ENCODE measurements at places on chromosomes 3 and 15. TPM values are rescaled to one million over a fixed set of nuclear protein-coding genes. Genes with fewer than 3 reads are reported as not detected.

GRCh38 chr15:60324706-60325438, 72.9 kb downstream of the ANXA2 start:
- peaks cover 43% of the 10 kb centered on the region for H3K27me3 ChIP-seq
- H3K27ac ChIP-seq, result no peak overlapping the region
- DNase-seq, result no peak
- peaks cover 33% of the 10 kb centered on the region for H3K4me1 ChIP-seq

- no peaks in the 10 kb centered on the region for H3K36me3 ChIP-seq
- peaks cover 65% of the 10 kb centered on the region for H3K4me1 ChIP-seq
- peaks cover 22% of the 10 kb centered on the region for H3K27me3 ChIP-seq
- H3K4me3 ChIP-seq, result peak overlapping the region; percentile 88
- H3K27ac ChIP-seq, result no peak overlapping the region
- no peak for DNase-seq
These were observed 2.2 kb downstream of the INAFM2 start for GRCh38 chr15:40325700-40326099.

DNA sequence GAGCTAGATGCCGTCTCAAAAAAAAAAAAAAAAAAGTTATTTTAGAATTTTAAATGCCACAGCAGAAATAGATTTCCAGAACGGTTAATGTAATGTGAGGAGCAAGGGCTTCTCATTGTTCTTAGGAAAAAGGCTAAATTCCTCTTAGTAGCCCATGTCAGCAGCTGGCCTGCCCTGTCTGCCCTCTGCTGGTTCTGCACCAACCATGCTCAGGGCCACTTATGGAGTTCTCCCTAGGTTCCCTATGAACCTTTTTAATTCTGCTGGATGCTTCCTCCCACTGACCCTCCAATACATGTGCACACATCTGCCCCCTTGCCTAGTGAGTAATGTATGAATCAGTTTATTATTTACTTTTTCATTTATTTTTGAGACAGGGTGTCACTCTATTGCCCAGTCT, 32.2 kb upstream of the DPPA4 start:
- no peak overlapping the region for H3K27ac ChIP-seq
- no peaks in the 10 kb centered on the region for H3K27me3 ChIP-seq
- no peak overlapping the region for H3K4me3 ChIP-seq
- no peaks in the 10 kb centered on the region for H3K4me1 ChIP-seq

- no peaks in the 10 kb centered on the region for H3K36me3 ChIP-seq
- H3K27ac ChIP-seq, result peak overlapping the region; percentile 97
- peaks cover 11% of the 10 kb centered on the region for H3K4me1 ChIP-seq
- no peaks in the 10 kb centered on the region for H3K27me3 ChIP-seq
- no peak overlapping the region for H3K4me3 ChIP-seq
- no peak for DNase-seq
These were observed 133.8 kb downstream of the MOBP start for GRCh38 chr3:39601241-39601640.

DNA sequence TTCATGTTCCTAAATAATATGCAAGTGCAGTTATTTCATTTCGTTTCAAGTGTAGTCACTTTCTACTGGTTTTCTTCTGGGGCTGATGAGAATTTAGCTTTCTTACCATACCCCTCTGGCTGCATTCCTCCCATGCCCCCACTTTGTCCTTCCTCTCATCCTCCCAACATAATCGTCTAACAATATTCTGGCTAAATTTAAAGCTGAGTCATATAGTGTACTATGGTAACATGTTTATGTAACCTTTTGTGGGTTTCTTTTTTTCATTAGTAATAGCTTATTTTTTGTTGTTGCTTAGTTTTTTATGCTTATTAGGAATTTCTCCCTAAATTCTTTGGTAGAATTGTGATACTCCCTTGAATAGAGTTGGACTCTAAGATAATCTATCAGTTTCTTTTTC, 30.5 kb downstream of the DUT start:
- H3K27ac ChIP-seq, result no peak overlapping the region
- DNase-seq, result no peak
- H3K4me1 ChIP-seq, result peaks cover 11% of the 10 kb centered on the region
- no peak overlapping the region for H3K4me3 ChIP-seq
- H3K36me3 ChIP-seq, result no peaks in the 10 kb centered on the region

DNA sequence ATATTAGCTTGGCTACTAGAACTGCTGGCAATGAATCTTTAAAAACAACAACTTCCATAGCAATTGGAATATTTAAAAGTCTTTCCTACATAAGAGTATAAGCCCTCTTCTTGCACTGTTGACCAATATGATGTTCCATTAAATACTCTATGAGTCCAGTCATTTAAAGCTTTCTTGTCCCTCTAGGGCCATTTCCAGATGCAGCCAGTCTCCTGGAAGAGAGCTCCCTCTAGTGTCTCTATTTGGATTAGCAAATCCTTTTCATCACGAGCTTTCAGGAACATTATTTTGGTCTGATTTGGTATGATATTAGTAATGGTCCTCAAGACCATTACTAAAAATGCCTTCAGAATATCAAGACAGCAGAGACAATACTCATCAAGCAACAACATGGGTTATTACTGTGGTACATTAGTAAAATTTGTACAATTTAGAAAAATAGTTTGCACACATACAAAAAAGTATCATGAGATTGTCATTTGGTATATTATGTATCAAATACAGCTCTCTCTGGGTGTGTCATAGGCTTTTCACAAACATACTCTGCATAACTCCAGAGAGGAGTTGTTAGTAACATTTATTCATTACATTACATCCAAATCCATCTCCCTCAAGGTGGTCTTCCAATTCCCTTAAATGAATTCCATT, 101.3 kb downstream of the DPH6 start:
- peaks cover 15% of the 10 kb centered on the region for H3K4me1 ChIP-seq
- H3K27ac ChIP-seq, result no peak overlapping the region
- H3K27me3 ChIP-seq, result no peaks in the 10 kb centered on the region
- peak overlapping the region; percentile 2 for H3K4me3 ChIP-seq

DNA sequence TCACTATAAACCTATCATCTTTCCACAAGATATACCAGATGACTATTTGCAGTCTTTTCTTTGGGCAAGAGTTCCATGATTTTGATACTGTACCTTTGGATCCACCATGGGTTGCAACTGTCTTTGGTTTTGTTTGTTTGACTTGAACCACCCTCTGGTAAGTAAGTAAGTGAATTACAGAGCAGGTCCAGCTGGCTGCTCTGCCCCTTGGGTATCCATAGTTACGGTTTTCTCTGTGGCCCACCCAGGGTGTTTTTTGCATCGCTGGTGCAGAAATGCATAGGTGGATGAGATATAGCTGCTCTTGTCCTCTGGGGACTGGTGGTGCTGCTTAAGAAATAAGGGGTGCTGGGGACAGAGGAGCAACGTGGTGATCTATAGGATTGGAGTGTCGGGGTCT, 33.8 kb downstream of the CHDH start:
- no peaks in the 10 kb centered on the region for H3K36me3 ChIP-seq
- H3K4me3 ChIP-seq, result no peak overlapping the region
- no peaks in the 10 kb centered on the region for H3K27me3 ChIP-seq

GRCh38 chr15:78623786-78624497, 3.1 kb upstream of the CHRNA3 start:
- no peaks in the 10 kb centered on the region for H3K4me1 ChIP-seq
- no peak for DNase-seq
- H3K27me3 ChIP-seq, result peaks cover 71% of the 10 kb centered on the region
- H3K4me3 ChIP-seq, result no peak overlapping the region

DNA sequence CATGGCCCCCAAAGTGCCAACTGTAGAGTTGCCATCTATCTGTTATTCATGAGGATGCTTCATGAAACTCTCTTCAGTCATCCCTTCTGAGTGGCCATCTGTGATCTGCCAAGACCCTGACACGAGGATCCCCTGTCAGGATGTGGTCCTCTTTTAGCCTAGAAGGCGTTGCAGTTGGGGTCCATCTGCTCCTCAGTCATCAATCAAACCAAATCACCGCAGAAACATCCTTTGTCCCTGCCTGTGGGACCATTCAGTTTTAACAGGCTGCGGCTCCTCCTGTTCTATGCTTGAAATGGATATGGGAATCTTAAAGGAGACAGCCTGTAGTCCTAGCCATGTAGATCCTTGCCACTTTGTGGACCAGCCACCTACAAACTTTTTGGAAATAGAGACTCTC, 5.9 kb upstream of the RPS27L start:
- peaks cover 5% of the 10 kb centered on the region for H3K4me1 ChIP-seq
- H3K27ac ChIP-seq, result peak overlapping the region; percentile 44
- no peak for DNase-seq
- no peaks in the 10 kb centered on the region for H3K27me3 ChIP-seq
- H3K36me3 ChIP-seq, result no peaks in the 10 kb centered on the region
- H3K4me3 ChIP-seq, result peak overlapping the region; percentile 64

- no peaks in the 10 kb centered on the region for H3K36me3 ChIP-seq
- DNase-seq, result no peak
- H3K4me3 ChIP-seq, result no peak overlapping the region
- no peaks in the 10 kb centered on the region for H3K27me3 ChIP-seq
These were observed 1240.2 kb upstream of the ALCAM start for GRCh38 chr3:104126463-104126862.

- DNase-seq, result no peak
- H3K36me3 ChIP-seq, result peaks cover 8% of the 10 kb centered on the region
- no peak overlapping the region for H3K27ac ChIP-seq
- H3K4me1 ChIP-seq, result peaks cover 22% of the 10 kb centered on the region
- no peak overlapping the region for H3K4me3 ChIP-seq
- no peaks in the 10 kb centered on the region for H3K27me3 ChIP-seq
These were observed 46.4 kb upstream of the PRICKLE2 start for GRCh38 chr3:64271631-64272030.

- no peak for DNase-seq
- H3K4me1 ChIP-seq, result no peaks in the 10 kb centered on the region
- H3K27me3 ChIP-seq, result no peaks in the 10 kb centered on the region
- no peak overlapping the region for H3K4me3 ChIP-seq
- H3K27ac ChIP-seq, result no peak overlapping the region
These were observed 534.7 kb downstream of the FHIT start for GRCh38 chr3:60716573-60716972.

DNA sequence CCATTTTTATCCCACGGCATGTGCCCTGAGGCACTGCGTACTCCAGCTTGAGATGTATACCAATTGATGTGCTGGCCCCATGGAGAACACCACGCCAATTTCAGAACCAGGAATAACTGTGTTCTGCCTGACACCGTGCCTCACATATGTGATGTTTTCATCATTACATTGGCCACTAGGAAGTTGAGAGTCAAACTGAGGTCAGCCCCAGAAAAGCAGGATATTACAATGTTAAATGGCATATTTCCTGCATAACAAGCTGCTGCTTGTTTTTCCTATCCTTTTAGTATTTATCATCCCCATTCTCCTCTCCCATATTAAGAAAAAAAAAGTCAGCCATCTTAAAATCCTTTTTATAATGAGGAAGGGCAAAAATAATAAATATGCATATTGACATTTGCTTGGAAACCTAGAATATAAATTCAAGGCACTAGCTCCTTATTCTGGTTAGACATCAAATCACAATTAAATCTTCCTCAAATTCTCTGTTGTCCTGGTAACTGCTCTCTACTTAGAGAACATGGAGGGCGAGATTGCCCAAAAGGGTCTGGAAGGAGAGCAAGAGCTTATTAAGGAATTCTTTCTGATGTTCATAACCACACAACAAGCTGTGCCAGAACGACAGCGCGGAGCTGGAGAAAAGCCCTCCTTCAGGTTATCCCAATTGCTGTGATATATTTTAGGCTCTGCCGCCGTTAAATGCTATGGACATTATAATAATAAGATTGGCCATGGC, 112.6 kb downstream of the UACA start:
- H3K4me3 ChIP-seq, result no peak overlapping the region
- H3K27ac ChIP-seq, result no peak overlapping the region
- H3K4me1 ChIP-seq, result peaks cover 8% of the 10 kb centered on the region
- DNase-seq, result no peak

DNA sequence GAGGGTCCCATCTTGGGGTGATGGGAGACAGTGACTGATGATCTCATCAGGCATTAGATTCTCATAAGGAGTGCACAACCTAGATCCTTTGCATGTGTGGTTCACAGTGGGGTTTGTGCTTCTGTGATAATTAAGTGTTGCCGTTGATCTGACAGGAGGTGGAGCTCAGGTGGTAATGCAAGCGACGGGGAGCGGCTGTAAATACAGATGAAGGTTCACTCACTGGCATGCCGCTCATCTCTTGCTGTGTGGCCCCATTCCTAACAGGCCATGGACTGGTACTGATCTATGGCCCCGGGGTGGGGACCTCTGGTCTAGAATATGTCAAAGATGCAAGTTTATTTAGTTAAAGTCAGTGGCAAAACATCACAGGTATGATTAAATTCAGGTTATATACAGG, 8.7 kb downstream of the MEF2A start:
- no peak overlapping the region for H3K27ac ChIP-seq
- no peaks in the 10 kb centered on the region for H3K36me3 ChIP-seq
- peaks cover 23% of the 10 kb centered on the region for H3K4me1 ChIP-seq
- DNase-seq, result no peak
- H3K27me3 ChIP-seq, result no peaks in the 10 kb centered on the region

- H3K36me3 ChIP-seq, result no peaks in the 10 kb centered on the region
- H3K27me3 ChIP-seq, result no peaks in the 10 kb centered on the region
- no peak overlapping the region for H3K4me3 ChIP-seq
- no peak for DNase-seq
These were observed 10.0 kb downstream of the MYO5A start for GRCh38 chr15:52518487-52519371.

DNA sequence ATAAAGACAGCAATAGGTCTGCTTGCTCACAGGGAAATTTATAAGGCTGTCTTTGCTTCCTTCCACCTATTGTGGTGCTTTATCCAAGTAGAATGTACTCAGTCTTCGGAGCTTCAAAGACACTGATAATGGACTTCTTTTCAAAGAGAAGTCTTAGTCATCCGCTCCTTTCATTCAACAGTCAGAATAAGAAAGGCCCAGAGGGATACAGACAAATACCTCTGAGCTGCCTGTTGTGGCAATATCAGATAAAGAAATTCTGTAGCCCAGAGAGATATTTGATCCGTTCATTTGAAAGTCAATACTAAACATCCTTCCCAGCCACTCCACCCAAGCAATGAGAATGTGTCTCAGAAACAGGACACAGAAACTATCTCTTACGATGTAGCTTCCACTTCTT, 110.0 kb downstream of the FHIT start:
- peak overlapping the region; percentile 8 for H3K4me3 ChIP-seq
- DNase-seq, result no peak
- H3K27me3 ChIP-seq, result no peaks in the 10 kb centered on the region
- H3K4me1 ChIP-seq, result peaks cover 34% of the 10 kb centered on the region
- peaks cover 6% of the 10 kb centered on the region for H3K36me3 ChIP-seq

GRCh38 chr15:77414789-77415442, 5.0 kb downstream of the PEAK1 start:
- DNase-seq, result no peak
- no peak overlapping the region for H3K4me3 ChIP-seq
- no peak overlapping the region for H3K27ac ChIP-seq
- H3K27me3 ChIP-seq, result no peaks in the 10 kb centered on the region

DNA sequence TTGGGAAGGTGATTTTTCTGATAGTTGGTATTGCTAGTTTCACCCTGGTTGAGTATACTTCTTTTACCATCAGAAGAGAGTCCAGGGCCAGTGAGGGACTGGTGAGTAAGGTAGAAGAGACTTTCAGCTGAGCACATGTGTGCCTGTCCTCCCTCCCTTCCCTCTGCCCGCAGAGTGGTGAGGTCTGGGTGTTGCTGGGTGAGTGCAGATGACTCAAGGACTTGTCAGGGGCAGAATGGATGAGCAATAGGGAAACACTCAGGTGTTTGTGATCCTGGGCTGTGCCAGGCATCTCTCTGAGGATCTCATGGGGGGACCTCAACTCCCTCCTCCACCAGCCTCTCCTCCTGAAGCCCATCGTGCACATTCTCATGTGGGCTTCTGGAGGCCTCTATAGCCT, 76.0 kb upstream of the GSK3B start:
- no peak for DNase-seq
- no peaks in the 10 kb centered on the region for H3K36me3 ChIP-seq
- H3K27ac ChIP-seq, result no peak overlapping the region
- no peaks in the 10 kb centered on the region for H3K27me3 ChIP-seq
- H3K4me1 ChIP-seq, result no peaks in the 10 kb centered on the region
- H3K4me3 ChIP-seq, result no peak overlapping the region

The SLCO2A1 gene
- total RNA-seq, result 0.33 TPM

The MSL2 gene
- 47.4 TPM for total RNA-seq

The PSTPIP1 gene
- total RNA-seq, result 1.5 TPM

The USP50 gene
- total RNA-seq, result not detected

The ABHD6 gene
- 5.5 TPM for total RNA-seq

The GCSAM gene
- not detected for total RNA-seq
